ENCODE measurements at places on chromosomes 16 and 17.

GRCh38 chr17:52106072-52106471, 52.4 kb downstream of the CA10 start:
- no peak for DNase-seq

DNA sequence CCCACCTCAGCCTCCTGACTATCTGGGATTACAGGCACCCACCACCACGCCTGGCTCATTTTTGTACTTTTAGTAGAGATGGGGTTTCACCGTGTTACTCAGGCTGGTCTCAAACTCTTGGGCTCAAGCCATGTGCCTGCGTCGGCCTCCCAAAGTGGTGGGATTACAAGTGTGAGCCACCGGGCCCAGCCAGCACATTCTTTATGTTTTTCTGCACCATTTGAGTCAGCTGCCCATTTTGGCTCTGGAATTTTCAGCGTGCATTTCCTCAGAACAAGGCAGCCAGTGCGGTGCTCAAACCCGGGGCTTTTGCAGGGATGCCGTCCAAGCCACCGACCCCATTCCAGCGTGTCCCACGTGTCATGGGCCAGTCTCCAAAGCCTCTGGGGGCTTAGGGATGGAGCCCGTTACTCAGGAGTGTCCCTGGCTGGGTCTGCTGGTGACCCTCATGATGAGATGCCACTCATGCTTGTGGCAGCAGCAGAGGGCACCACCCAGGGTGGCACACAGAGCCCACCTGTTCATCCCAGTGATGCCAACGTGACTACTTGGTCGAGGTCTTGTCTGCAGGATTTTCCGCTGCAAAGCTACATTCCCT, 3.7 kb upstream of the RAB40C start:
- no peak for DNase-seq

- DNase-seq = no peak
These were observed 9.2 kb downstream of the MMP15 start for GRCh38 chr16:58034774-58035173.

GRCh38 chr16:54373534-54374520, 87.2 kb upstream of the IRX3 start:
- DNase-seq = no peak

- DNase-seq = no peak
These were observed 89.3 kb upstream of the CDYL2 start for GRCh38 chr16:80893686-80894085.

GRCh38 chr17:78069695-78070094, 58.9 kb downstream of the TMC6 start:
- DNase-seq = no peak

GRCh38 chr16:85303354-85303883, 191.1 kb upstream of the CIBAR2 start:
- no peak for DNase-seq

DNA sequence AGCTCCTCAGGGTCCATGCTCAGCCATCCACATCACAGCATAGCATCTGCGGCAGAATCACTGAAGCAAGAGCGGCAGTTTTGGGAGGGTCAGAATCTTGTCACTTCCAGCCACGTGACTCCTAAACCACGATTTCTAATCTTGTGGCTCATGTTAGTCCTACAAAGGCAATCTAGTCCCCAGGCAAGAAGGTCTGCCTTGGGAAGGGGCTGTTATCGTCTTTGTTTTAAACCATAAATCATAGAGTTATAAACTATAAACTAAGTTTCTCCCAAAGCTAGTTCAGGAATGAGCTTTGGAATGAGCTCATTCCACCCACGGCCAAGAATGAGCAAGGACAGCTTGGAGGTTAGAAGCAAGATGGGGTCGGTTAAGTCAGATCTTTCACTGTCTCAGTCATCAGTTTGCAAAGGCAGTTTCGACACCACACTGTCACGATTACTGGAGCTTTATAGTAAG, 20.8 kb upstream of the DNAH17 start:
- DNase-seq = no peak

DNA sequence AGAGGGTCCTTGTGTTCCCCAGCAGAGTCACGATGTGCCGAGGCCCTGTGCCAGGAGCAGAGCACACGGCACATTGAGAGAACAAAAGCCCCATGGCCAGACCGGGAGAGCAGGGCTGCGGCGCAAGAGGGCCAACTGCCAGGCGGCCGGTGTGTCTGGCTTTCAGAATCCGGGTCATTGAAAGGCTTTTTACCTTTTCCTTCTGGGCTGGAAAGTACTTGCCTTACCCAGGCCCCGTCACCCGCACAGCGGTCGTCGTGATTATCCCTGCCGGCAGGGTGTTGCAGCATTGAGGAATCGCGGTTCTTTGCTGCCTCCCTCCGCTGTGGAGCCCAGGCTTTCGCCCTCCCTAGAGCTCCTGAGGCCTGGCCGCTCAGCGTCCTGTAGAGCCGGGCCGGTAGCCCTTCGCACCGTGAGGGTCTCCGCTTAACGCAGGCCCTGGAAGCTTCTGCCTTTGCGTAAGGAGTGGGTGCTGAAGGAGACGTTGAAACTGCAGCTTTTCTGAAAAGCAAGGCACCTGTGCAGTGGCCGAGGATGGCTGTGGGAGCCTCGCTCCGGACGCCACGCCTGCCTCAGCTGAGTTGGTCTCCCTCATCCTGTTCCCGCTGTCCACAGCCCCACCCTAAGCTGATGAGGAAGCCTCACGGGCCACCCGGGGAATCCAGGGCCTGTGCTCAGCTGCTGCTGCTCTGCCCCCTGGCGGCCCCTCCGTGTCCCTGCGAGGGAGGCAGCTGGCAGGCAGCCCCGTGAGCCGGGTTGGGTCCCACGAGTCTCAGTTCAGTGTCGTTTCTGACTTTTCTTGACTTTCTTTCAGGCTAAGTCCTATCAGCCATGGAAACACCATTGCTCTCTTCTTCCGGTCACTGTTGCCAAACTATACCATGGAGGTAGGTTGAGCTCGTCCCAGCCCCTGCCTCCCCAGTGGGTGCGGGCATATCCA, 8.6 kb upstream of the MC1R start:
- DNase-seq = no peak

DNA sequence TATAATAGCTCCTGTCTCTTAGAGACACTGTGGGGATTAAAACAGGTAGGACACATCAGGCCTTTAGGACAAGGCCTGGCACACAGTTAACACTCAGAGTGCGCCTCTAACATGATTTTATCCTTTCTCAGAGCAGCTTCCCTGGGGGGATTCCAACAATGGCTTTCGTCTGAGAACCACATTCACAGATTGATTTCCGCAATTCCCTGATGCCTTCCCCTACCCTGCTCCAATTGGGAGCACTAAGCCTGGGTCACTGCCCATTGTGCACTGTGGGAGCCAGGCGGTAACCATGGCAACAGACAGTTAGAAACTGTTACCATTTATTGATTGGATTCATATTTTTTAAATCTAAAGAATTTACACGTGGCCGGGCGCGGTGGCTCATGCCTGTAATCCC, 5.9 kb upstream of the ALKBH5 start:
- DNase-seq = no peak

DNA sequence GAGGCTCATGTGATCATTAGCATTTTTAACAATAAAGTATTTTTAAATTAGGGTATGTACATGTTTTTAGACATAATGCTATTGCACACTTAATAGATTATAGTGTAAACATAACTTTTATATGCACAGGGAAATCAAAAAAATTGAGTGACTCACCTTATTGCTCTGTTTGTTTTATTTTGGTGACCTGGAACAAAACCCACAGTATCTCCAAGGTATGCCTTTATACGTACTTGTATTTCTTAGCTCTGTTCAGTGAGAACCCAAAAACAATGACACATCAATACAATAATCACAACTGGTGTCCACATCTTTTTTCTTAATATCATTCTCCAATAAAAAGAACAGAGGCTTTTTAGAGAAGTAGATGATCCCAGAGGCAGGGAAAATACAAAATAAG, 112.2 kb downstream of the CYB561 start:
- no peak for DNase-seq

DNA sequence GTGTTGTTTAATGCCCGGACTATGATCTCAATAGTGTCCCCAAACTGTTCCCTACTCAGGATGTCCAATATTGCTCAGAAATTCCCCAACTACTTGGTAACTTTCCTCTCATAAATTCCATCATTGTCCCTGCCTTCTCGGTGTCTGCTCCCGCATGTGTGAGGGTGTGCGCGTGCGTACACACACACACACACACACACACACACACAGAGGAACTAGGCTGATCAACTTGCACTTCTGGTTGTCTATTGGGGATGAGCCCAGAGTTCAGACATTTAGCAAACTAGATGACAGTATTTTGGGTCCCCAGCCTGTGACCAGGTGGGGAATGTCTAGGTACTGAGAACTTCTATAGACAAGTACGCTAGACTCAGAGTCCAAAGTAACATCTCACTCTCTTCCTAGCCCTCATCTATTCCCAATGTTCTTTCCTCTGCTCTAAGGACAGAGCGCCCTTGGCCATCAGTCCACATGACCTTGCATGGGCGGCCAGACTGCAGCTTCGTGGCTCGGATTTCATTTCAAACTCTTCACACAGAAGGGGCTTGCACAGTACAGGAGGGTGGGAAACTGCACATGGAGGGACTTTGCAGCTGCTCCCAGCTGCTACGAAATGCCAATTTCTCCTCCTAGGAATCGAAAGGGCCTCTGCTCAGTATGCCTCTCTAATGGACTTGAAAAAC, 5.3 kb downstream of the HS3ST3A1 start:
- no peak for DNase-seq

- DNase-seq = no peak
These were observed 18.8 kb downstream of the CDK5RAP3 start for GRCh38 chr17:47989700-47990099.

- DNase-seq = no peak
These were observed 1.0 kb downstream of the AMZ2 start for GRCh38 chr17:68248891-68249290.

DNA sequence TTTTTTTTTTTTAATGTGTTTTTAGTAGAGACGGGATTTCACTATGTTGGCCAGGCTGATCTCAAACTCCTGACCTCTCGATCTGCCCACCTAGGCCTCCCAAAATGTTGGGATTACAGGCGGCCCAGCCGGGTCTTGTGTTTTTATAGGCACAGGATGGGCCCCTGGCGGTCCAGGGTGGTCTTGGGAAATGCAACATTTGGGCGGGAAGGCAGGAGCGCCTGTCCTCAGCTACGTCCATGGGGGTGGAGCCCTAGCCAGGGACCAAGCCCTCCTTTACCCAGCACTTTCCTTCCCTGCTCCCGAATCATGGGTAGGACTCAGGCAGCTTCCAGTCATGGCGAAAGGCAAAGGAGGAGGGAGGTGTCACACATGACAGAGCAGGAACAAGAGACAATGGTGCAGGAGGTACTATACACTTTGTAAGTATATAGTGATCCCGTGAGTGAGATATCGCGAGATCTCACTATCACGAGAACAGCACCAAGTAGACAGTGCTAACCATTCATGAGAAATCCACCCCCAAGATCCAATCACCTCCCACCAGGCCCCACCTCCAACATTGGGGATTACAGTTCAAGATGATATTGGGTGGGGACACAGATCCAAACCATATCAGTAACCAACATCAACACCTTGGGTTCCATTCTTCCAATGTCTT, 226.7 kb upstream of the WSCD1 start:
- no peak for DNase-seq

DNA sequence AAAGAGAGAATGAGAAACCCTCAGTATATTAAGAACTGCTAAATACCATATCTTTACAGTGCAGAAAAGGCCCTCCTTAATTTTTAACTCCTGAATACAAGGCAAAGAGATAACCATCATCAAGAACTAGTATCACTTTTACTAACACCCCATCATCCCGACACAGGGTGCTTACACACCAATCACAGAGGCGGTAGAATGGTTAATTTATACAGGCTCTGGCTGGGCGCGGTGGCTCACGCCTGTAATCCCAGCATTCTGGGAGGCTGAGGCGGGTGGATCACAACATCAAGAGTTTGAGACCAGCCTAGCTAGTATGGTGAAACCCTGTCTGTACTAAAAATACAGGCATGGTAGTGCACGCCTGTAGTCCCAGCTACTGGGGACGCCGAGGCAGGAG, 4.2 kb downstream of the PSMD12 start:
- DNase-seq = no peak

- DNase-seq = no peak
These were observed 226.6 kb upstream of the RPL38 start for GRCh38 chr17:73976676-73977521.

GRCh38 chr16:14354561-14355351, 275.3 kb downstream of the PARN start:
- no peak for DNase-seq

- DNase-seq = no peak
These were observed 35.2 kb upstream of the SIAH1 start for GRCh38 chr16:48420437-48420836.
